ENCODE measurements at places on chromosomes 12 and 14. TPM values are rescaled to one million over a fixed set of nuclear protein-coding genes. Genes with fewer than 3 reads are reported as not detected.

ACACB gene
- 11.2 TPM for total RNA-seq

- H3K4me3 ChIP-seq: no peak overlapping the region
- no peak for DNase-seq
- no peaks in the 10 kb centered on the region for H3K36me3 ChIP-seq
- no peaks in the 10 kb centered on the region for H3K4me1 ChIP-seq
- H3K27ac ChIP-seq: no peak overlapping the region
These were observed 326.6 kb downstream of the BTG1 start for GRCh38 chr12:91819132-91819447.

CYP46A1 gene
- 0.20 TPM for total RNA-seq

- peaks cover 8% of the 10 kb centered on the region for H3K4me1 ChIP-seq
- H3K27ac ChIP-seq: no peak overlapping the region
- H3K4me3 ChIP-seq: no peak overlapping the region
- DNase-seq: no peak
These were observed 5.1 kb upstream of the TMED10 start for GRCh38 chr14:75181293-75182062.

- peak overlapping the region; percentile 92 for H3K4me3 ChIP-seq
- no peaks in the 10 kb centered on the region for H3K27me3 ChIP-seq
- H3K27ac ChIP-seq: no peak overlapping the region
- peaks cover 45% of the 10 kb centered on the region for H3K4me1 ChIP-seq
These were observed 3.0 kb downstream of the NCOR2 start for GRCh38 chr12:124564232-124564958.

Measured in activated CD8-positive, alpha-beta T cell treated with anti-CD3 and anti-CD28 coated beads for 36 hours (primary cell).